ENCODE measurements at places on chromosomes 1 and 21.

DNA sequence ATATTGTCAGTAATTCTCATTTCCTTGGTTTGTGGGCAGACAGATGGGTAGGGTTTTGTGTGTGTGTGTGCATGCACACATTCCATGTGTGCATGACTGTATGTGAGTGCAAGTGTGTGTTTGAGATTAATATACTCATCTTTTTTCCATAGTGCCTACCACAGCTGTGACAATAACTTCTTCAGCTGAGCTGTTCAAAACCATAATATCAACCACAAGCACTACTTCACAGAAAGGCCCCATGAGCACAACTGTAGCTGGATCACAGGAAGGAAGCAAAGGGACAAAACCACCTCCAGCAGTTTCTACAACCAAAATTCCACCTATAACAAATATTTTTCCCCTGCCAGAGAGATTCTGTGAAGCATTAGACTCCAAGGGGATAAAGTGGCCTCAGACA, 149.3 kb downstream of the ADGRL2 start:
- DNase-seq: no peak

- no peak for DNase-seq
Observed at GRCh38 chr1:219173434-219173757, 282 bp upstream of the LYPLAL1 start.

- no peak for DNase-seq
Observed at GRCh38 chr1:171742577-171742922, 685 bp upstream of the VAMP4 start.

DNA sequence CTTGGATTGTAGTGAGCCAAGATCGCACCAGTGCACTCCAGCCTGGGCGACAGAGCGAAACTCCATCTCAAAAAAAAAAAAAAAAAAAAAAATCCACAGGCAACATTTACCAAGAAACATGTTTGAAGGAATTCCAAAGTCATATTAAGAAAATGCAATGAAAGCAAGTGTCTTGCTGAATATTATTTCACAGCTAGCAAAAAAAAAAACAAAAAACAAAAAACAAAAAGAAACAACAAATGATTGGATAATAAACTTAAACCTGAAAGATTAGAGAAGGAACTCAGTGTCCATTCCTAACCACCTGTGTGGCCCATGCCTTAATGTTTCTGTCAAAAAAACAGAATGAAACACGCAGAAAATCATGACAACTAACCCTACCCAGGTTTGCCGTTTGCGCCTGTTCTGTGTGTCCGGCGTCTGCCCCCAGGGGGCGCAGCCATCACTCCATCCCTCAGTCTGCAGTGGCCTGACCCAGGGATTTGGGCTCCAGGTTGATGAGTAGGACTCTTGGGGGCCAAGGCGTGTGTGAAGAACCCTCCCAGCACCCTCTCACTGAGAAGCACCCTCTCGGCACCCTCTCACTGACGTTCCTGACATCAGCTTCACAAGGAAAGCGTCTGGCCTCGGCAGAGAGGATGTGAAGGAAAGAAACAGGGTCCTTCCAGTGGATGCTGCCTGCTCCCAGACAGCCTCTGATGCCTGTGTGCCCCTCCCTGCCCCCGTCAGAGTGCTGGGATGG, 19.2 kb upstream of the PTTG1IP start:
- peak; percentile 70 for DNase-seq

GRCh38 chr1:239212811-239213220, 173.6 kb upstream of the CHRM3 start:
- DNase-seq: no peak

DNA sequence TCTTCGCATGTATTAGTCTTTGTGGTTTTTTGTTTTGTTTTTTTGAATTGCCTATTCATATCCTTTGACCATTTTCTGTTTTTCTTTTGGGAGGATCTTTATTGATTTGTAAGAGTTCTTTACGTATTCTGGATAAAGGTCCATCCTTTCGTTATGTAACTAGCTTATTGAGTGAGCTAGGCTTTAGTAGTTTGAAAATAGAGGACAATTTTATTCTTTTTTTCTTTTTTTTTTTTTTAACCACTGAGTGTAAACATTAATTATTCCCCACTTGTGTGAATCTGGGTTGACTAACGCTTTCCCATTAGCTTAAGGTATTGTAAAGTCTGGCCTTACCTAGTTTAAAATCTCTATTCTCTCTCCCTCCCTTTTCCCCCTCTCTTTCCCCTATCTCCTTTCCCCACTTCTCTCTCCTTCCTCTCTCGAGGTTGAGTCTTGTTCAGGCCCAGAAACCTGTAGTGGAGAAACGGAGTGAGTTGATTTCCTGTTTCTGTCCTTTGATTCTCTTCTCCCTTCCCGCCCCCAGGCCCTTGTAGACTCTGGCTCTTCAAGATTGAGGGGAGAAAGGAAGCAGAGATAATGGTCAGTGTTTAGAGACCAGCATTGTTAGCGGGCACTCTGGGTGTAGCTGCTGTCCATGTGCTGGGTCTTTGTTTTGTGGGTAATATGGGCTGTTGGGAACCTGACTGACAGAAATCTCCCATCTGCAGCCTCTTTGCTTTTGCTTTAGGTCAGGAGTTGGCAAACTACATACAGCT, 1.5 kb downstream of the MORC3 start:
- no peak for DNase-seq

GRCh38 chr1:43783671-43784205, 76.4 kb downstream of the ST3GAL3 start:
- no peak for DNase-seq

DNA sequence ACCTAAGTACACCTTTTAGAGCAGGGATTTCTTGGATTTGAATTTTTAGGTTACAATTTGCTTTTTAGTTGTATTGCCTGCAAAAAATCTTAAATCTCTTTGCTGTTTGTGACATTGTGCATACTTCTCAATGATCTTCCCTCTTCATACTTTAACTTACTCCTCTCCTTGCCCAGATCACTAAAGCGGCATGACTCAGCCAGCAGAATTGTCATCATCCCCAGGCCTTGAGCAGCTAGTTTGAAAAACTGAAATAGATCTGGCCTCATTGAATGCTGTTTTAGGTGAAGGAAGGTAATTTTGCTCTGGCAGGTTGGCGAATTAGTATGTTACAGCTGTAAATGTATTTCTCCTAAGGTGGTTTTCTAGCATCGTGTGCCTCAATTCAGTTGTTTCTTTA, 145.9 kb downstream of the RYR2 start:
- no peak for DNase-seq

DNA sequence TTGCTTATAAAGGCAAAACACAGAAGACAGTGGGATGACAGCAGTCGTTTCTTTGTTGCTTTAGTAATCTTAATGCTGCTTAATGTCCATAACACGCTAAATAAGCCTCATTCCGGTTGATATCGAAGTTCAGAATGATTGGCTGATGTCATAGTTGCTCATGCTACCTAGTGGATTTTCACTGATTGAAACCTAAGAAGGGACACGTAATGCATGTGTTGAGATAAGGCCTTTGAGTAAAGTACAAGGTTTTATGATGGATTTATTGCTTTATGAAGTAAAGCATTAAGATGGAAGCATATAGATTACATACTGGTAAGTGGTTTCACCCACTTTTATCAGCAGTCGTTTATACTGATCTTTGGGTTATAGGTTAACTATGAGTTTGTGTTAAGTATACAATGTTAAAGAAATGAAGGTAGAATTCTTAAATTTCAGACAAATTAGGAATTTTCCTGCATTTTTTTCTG, 25.1 kb downstream of the IARS2 start:
- DNase-seq: no peak

GRCh38 chr1:221865808-221866207, 123.9 kb upstream of the DUSP10 start:
- no peak for DNase-seq

- no peak for DNase-seq
Observed at GRCh38 chr1:229007701-229008100, 263.2 kb upstream of the RAB4A start.

GRCh38 chr1:64437453-64437852, 32.5 kb upstream of the CACHD1 start:
- no peak for DNase-seq

DNA sequence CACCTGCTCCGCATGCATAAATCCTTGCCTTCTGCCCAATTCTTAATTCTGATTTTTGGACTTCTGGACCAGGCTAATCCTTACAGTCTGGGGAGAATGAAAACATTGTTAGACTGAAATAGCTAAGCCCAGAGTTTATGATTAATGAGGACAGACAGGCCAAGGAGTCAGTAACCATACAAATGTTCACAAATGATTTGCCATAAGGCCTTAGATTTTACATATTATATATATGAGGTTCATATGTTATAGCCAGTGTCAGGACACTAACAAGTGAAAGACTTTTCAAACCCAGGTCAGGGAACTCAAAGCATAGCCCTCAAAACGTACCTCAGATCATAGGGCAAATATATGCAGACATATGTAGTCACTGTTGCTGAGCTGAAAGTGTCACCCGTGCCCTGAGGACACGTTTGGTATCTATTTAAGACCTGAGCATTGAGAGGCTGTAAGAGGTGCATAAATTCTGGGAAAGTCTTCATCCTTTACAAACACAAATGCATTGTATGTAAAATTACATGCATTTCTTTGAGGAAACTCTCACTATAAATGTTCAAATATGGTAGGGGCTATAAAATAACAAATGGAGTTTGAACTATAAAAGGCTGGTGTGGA, 45.3 kb upstream of the FBXO28 start:
- DNase-seq: no peak

DNA sequence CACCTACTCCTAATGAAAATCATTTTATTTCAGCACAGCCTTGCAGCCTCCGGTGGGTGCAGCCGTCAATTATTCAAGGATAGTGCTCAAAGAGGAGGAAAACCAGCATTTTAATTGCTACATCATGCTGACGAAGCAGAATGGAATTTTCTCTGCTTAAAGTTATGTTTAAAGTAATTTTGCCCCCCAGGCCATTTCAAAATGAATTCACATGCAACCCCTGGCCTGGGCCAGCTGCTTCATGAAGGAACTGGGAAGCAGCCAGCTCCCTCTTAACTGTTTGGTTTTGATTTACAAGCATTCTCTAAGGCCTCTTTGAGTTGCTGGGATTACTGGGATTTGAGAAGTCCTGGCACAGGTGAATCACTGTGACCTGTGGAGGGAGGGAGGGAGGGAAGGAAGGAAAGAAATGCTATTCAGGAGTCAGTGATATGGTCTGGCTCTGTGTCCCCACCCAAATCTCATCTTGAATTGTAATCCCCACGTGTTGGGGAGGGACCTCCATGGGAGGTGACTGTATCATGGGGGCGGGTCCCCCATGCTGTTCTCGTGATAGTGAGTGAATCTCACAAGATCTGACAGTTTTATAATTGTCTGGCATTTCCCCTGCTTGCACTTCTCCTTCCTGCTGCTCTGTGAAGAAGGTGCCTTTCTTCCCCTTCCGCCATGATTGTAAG, 66.0 kb downstream of the PGBD5 start:
- DNase-seq: no peak

- no peak for DNase-seq
Observed at GRCh38 chr1:102588536-102588935, 519.8 kb downstream of the COL11A1 start.
